ENCODE measurements at places on chromosomes 2 and 18.
A peak's percentile ranks its signal among the peaks of the same experiment; 100 is the strongest.

DNA sequence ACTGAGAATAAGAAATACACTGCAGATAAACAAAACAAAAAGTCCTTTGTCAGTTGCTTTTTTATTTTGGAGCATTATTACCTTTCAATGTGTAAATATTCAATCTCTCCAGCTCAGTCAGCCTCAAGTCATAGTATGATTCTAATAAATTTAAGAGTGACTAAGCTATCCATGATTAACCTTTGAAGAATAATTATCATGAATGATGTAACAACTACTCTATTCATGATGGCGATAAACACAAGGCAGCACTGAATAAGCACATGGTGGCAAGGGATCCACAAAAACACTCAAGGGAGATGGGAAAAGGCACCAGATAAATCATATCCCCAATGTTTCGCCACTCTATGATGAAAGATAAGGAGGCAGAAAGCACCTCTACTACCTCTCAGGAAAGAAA, 67.0 kb downstream of the MAP4K3 start:
- no peak for DNase-seq

GRCh38 chr2:132515010-132515409, 98.4 kb downstream of the GPR39 start:
- DNase-seq, result no peak

DNA sequence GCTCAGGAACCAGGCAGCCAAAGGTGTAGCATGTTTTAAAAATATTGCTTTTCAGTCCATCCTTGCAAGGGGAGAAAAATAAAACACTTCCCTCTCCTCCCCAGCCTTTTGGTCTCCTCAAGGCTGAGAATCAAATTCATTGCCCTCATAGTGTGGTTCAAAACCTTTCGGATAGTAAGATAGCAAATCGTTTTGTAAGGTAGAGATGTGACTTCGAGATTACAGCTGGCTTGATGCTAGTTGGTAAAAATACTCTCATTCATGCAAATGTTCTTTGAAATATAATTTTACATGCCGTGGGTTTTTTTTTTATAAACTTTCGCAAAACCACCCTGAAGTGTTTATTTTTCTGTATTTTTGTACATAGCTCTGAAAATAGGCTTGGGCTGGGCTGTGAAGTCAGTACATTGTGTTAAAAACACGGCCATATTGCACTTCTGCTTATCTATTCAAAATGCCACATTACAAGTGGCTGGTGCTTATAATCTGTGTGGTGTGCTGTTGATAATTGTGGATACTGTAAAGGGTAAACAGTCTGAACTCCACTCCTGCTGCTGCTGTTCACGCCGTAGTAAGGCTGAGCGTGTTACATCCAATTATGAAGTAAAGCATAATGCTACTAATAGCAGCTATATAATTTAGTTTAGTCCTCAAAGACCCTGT, 172.0 kb upstream of the SIX3 start:
- no peak for DNase-seq

DNA sequence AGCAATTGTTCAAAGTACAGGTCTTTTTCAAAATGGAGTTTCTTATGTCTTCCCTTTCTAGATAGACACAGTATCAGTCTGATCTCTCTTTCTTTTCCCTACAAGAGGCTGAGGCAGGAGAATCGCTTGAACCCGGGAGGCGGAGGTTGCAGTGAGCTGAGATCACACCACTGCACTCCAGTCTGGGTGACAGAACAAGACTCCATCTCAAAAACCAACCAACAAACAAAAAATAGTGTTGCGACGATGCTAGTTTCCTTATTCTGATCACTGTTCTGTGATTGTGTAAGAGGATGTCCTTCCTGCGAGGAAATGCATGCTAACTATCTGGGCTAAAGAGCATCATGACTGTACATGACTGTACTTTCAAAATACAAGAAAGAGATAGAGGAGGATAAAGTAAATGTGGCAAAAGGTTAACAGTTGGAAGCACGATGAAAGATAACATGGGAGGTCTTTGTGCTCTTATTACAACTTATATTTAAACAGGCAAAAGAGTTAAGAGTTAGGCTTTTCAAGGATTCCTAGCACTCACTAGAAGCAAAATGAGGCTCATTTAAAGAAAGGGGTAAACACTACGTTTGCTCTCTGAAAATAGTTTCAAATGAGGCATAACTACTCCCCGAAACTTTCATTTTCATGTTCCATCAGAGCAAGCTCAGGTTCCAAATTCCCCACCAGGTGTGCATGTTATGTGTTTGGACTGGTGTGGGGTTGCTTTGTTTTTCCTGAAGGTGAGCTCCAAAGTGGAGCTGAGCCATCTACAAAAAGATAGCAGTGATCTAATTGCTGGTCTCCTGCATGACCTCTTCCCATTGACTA, 23.8 kb downstream of the SOWAHC start:
- peak; percentile 88 for DNase-seq

- DNase-seq, result no peak
Measured at GRCh38 chr2:118939994-118940393, 2.0 kb upstream of the MARCO start.

DNA sequence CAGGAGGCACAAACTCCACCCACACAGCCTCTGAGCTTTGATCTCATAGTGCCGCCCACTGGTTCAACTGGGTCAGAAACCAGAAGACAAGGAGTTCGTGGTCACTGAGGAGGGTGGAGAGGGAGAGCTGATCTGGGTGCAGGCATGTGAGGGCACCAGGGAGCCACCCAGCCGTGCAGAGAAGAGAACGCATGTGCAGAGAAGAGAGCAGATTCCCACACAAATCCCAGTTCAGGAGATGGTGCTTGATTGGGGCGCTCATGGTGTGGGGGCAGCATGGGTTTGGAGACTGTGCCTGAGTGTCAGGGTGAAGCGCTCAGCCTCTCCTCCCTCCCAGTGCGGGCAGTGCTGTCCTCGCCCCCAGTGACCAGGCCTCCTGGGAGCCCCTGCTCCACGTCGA, 375.2 kb upstream of the MYT1L start:
- peak; percentile 18 for DNase-seq

DNA sequence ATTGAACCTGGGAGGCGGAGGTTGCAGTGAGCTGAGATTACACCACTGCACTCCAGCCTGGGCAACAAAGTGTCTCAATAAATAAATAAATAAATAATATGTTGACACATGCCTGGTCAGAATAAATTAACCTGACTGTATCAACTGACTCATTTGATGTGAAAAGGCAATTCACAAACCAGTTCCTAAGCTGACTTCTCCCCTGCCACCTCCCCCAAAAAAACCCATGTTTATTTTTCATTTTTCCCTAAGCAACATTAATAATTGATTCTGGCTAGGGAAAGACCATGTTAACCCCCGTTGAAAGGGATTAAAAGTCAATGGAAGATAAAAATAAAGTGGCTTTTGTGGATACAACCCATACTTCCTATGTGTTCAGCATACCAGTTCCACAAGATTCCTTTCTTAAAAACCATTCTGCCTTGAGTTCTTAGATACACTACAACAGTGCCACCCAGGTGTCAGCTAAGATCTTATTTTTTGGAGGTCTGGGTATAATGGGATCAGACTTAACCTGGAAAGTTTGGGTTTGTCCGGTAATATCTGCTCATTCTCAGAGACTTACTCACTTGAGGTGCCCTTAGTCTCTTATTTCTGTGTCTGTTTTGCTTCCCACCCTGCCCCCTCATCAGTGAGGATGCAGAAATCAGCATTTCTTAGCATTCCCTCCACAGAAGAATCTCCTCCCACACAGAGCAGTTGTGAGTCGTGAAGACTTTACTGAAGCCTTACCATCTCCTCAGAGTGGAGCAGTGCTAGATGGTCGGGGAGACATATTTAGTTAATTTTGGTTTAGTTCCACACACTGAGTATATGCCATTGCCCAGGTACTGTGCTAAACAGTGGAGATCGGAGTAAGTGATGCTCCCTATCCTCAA, 10.1 kb upstream of the MCFD2 start:
- no peak for DNase-seq

DNA sequence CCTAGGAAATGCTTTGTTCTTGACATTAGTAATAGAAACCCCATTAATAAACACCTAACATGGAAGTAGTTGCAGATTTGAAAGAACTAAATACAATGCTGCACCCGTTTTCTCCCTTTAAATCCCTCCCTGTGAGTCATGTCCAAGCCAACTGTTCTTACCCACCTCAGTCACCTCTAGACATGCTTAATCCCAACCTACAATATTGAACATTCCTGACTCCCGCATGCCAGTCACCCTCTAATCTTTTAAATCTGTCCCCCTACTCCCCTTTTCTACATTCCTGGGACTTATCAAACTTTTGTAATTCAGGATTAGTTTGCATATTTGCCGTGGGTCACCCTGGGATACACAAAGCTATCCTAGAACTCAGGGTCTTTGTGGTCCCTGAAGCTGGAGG, 374.6 kb downstream of the IRS1 start:
- DNase-seq, result no peak

GRCh38 chr2:172600557-172601008, 44.7 kb downstream of the PDK1 start:
- DNase-seq, result no peak

GRCh38 chr18:53795610-53796009, 428.9 kb downstream of the MBD2 start:
- DNase-seq, result no peak

- DNase-seq, result no peak
Measured at GRCh38 chr18:13940326-13940725, 25.0 kb upstream of the MC2R start.

DNA sequence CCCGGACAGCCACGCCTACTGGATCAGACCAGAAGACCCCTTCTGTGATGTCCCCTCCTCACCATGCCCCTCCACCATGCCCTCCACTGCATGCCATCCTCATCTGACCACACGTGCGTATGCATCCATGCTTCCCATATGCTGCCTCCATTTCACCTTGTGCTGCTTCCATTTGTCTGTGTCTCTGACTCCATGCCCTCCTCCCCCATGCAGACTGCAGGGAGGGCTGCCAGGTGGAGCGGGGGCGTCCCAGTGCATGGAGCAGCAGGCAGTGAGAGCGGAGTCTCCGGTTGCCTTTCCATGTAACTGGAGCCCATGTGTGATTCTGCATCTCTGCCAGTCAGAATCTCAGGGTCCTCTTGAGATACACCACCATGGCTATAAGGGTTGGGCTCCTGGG, 52.6 kb downstream of the COA5 start:
- DNase-seq, result no peak

DNA sequence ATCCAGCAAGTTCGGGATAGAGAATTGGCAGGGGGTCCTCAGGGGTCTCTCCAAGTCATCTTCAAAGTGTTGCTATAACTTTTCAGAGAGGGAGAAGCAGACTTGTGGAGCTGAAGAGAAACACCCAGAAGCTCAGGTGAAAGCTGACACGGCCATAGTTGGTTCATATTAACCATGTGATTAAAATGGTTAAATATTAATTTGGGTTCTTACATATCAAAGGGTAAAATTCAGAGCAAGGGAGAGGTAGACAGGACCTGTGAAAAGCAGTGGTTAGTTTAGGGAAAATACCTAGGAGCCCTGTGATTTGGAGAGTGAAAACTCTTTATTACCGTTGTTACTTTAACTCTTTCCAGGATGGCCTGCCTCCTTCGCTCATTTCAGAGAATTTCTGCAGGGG, at the start of gene UGT1A6:
TSS of gene UGT1A6 (plus strand) at position 243 of the 400 bp plus-strand sequence. CDS start at position 358, 115 bp downstream.
- DNase-seq, result no peak

DNA sequence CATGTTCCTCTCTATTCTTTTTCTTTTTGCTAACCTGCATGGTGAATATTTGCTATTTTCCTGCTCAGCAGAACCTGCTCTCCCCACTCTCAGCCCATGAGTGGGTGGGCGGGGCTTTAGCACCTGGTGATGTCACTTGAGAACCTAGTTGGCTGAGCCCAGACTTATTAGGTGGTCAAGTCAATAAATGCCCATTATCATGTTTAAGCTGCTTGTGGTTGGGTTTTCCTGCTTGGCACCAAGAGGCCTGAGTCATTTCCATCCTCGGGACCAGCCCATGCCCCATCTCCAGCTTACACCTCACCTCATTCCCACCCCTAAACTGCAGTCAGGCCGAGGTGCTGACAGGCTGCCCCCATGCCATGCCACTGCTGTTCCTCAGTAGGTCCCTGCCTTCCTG, 226.6 kb downstream of the ANKRD30B start:
- DNase-seq, result no peak

- DNase-seq, result peak; percentile 76
Measured at GRCh38 chr2:191650896-191651773, 26.8 kb upstream of the NABP1 start.

DNA sequence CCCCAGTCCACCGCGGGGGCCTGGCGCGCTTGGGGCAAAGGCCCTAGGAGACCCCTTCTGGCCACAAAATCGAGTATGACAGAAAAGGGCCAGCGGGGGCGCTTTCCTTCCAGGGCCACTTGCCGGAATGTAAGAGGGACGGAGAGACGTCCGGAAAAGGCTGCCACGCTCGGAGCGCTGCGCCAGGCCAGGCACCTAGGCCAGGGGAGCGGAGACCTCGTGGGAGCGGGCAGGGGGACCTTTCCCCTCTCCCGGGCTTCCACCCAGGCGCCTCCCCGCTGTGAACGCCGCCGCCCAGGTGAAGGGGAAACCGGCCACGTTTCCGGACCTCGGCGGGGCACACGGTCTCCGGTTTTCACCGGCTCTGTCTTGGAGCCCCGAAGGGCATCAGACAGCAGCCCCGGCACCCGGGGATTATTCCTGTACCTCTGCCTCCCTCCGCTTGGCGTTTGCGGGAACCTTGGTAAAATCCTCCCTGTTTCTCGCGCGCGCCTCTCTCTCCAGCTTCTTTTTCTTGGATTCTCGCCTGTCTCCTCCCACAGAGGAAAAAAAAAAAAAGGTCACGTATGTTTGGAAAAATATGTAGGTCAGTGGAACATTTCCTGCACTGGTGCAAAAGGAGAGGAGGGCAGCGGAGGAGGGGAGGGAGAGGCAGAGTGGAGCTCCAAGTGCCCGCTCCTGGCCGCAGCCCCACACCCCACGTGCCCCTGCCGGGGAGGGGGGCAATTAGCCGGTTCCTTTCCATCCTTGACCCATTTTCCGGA, 1.2 kb upstream of the NPAS2 start:
- no peak for DNase-seq

DNA sequence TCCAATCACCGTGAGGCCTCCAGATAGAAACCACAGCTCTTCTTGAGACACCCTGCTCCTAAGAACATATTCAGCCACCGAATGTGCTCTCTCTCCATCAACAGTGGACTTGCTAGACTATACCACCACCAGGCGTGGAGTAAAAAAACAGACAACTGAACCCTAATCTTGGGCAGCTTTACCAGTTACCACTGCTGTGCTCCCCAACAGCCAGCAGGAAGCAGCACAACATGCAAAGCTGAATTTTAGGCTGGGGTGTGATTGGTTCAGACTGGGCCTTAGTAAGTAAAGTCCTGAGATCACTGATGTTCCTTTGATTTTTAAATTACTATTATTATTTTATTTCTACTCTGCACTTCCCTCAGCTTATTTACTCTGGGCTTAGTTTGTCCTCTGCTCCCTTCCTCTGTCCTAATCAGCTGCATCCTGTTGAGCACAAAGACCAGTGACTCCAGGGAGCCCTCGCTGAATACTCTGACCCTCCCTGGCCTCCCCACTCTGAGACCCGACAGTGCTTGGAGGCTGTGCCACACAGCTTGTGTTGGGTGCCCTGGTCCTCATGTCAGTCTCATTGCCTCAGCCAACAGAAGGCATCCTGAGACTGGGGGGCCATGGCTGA, 21.9 kb downstream of the MRPL35 start:
- peak; percentile 67 for DNase-seq

DNA sequence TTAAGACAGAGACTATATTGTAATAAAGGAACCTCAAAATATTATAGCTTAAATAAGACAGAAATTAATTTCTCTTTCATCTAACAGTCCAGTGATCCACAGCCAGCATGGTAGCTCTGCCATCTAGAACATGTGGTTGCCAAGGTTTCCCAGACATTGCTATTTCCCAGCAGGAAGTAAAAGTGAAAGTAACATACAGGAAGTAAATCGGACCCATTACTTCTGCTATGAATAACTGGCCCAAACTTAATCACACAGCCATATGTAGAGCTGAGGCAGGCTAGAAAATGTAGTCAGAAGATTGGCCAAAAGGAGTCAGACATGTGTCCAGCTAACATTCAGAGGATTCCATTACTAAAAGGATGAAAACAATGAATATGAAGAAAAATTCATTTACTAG, 71.0 kb downstream of the NOL4 start:
- peak; percentile 7 for DNase-seq
